ENCODE measurements at places on chromosomes 4 and X.
A peak's percentile ranks its signal among the peaks of the same experiment; 100 is the strongest.

DNA sequence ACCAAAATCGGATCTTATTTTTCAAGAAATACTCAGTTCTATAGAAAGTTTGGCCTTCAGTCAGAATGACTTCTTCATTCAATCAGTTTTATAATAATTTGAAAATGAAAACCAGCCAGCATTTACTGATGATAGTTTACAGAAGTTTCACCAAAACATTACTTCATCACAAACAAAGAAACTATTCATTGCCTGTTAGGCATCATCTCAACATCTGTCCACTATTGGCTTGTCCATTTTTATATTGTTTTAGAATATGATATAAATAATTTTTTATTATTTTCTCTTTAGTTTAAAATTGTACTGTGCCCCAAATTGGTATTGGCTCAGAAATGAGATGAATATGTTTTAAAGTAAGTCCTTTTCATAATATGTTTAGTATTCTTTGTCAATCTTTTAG lies 38.4 kb downstream of the FAT4 start:
- DNase-seq = no peak

- DNase-seq = no peak
Measured at GRCh38 chrX:65846974-65847373, 179.5 kb downstream of the MSN start.

- no peak for DNase-seq
Measured at GRCh38 chr4:148061141-148061481, 329.2 kb downstream of the ARHGAP10 start.

- no peak for DNase-seq
Measured at GRCh38 chr4:138329506-138330070, 87.4 kb upstream of the SLC7A11 start.

GRCh38 chr4:90950385-90950841 lies 823.2 kb downstream of the CCSER1 start:
- DNase-seq = no peak

DNA sequence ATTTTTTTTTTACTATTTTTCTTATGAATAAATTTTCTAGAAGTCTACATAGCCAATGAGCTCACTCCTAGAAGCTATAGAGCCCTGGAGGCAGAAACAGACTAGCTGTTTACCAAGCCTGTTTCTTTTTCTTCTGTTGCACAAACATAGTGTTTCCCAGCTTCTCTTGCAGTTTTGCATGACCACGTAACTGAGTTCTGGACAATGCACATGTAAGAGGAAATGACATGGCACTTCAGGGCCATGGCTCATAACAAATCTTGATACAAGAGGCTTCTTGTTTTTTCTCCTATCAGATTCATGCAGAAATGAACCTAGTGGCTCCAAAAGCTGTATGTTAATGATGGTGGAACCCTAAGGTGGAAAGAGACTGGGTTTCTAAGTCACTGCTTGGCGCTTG lies 127.4 kb downstream of the ZNF330 start:
- no peak for DNase-seq

- no peak for DNase-seq
Measured at GRCh38 chr4:107993969-107994368, 4.3 kb downstream of the HADH start.

GRCh38 chrX:11461201-11462001 lies 168.2 kb downstream of the AMELX start:
- no peak for DNase-seq

DNA sequence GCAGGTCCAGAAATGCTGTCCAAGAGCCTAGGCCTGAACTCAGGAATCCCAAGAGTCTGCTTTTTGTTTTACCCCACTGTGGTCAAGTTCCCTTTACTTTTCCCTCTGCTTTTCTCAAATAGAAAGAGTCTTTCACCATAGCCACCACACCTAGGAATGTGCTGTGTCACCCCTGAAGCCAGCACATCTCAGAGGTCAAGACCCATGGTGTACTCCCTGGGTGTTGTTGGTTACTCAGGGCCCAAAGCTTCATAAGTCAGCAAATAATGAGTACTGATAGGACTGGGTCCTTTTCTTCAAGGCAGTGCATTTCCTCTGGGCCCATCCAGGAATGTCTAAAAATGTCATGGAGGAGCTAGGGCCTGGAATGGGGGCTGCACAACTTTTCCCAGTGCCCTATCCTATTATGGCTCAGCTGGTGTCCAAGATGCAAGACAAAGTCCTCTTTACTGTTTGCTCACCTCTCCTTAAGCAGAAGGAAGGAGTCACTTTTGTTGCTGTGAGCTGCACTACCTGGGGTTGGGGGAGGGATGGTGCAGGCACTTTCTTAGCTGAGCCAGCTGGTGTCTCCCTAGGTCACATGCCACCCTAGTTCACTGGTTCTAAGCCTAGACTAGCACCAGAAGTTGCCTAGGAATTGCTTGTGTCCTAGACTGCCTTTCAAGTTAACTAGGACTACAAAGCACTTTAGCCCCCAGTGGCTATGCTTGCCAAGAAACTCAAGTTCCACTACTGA lies 62.4 kb upstream of the RXFP1 start:
- DNase-seq = no peak

DNA sequence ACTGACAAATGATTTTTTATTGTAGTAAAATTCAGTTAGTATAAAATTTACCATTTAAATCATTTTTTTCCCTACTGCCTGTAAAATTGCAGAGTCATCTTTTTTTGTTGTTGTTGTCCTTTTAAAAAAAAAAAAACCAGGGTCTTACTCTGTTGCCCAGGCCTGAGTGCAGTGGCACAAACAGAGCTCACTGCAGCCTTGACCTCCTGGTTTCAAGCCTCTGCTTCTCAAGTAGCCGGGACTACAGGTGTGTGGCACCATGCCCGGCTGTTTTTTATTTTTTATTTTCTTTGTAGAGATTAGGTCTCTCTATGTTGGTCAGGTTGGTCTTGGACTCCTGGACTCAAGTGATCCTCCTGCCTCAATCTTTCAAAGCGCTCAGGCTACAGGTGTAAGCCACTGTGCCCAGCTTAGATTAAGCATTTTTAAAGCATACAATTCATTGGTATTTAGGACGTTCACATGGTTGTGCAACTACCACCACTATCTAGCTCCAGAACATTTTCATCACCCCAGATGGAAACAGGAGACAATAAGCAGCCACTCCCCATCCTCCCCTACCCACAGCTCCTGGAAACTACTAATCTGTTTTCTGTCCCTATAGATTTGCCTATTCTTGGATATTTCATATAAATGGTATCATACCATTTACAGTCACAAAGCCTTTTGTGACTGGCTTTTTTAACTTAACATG lies 59.7 kb upstream of the PGRMC2 start:
- peak; percentile 59 for DNase-seq

- DNase-seq = no peak
Measured at GRCh38 chr4:14478504-14478903, 523.8 kb upstream of the CPEB2 start.

GRCh38 chr4:83335701-83336100 lies 1.1 kb upstream of the HPSE start:
- DNase-seq = no peak

DNA sequence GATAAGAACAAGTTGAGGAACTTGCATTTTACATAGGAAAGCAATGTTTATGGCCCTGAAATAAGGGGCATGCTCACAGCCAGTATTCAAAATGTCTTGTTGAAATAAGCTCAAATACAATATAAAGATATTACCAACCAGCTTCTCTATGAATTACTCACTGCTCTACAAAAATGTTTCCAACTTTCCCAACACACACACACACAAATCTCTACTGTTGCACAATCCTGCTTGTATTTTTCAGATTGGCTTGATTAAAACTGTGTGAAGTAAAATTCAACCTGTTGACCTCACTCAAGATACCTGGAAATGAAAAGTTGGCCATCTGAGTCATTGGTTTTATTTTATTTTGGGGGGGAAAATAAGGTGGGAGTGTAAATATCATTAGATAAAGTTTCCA lies 128.6 kb downstream of the CHIC2 start:
- DNase-seq = peak; percentile 60

- DNase-seq = no peak
Measured at GRCh38 chr4:165709973-165710526, 163.0 kb upstream of the TLL1 start.

DNA sequence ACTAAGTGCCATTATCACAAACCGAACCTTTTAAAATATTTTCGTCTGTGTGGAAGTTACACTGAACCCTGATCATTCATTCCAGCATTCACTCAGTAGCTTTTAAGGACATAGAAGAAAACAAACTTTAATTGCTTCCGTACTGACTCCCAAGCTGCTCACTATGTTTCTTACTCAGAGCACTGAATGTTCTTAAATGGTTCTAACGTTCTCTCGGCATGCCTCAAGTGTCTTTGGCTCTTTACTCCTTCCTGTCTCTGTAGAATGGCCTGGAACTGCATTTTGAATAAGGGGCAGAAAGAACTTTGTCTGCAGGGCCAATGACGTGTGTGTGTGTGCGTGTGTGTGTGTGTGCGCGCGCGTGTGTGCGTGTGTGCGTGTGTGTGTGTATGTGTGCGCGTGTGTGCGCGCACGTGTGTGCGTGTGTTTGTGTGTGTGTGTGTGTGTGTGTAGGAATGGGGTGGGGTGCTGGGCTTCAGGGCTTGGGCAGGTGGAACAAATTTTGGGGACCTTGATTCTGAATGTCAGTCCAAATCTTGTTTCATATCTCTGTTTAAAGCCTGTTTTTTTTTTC lies 50.5 kb upstream of the PAQR3 start:
- DNase-seq = no peak

GRCh38 chr4:5517372-5517771 lies 191.0 kb downstream of the EVC2 start:
- no peak for DNase-seq

DNA sequence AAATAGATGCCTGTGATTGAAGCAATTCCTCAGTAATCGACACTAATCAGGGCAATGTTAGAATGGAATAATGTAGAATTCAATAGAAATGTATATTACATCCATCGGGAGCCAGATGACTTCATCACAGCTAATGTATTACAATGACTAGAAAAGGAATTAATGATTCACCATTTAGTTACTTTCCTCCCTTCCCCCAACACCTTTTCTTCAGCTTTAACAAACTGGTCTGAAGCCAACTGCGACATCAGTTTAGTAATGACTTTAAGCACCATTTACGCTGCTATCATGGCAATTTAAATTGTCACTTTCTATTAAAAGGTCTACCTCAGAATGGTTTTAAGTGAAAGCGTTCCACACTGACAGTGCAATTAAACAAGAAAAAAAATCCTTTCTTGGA lies 45.1 kb downstream of the SUPT20HL2 start:
- no peak for DNase-seq

GRCh38 chrX:103398421-103398864 lies 22.1 kb downstream of the BEX3 start:
- peak; percentile 79 for DNase-seq
